ENCODE measurements at places on chromosomes 12 and 14.

DNA sequence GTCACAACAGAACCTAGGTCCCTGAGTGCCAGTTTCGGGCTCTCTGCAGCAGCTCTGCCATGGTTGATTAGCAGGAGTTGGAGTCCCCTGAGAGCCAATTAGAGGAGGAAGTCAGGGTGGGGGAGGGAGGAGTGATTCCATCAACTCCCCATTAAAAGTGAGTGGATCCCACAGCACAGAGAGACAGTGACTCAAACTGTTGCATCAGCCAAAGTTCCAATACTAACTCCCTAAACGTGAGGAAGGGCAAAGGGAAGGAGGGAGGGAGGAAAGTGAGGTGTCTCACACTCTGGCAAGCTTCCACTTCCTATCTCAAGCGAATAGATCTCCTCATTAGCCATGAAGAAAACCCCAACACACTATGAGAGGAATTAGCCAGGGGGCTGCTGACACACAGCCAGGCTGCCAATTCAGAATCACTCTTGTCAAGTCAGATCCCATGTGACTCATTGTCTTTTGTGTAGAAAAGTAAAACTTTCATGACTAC is 23.6 kb downstream of the OR11H4 start:
- no peak for DNase-seq

DNA sequence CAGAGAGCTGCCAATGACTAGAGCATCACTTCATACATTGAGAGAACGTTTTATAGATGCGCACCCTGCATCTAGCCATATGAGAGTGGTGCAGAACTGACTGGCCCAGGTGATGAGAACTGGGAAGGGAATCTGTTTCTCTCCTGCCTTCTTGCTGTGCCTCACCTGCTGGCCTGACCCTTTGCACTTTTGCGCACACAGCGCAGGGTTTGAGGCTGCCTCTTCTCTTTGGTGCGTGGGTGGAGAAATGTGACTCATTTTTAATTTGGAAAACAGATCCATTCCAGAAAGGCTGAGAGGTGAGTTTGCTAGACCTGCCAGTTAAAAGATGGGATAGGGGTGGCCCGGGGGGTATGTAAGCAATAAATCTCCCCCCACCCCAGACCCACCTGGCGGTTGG is 453 bp upstream of the ESRRB start:
- no peak for DNase-seq

GRCh38 chr12:6620885-6621274 is 13.7 kb upstream of the CHD4 start:
- no peak for DNase-seq

- no peak for DNase-seq
Observed at GRCh38 chr14:63186453-63186852, 17.8 kb upstream of the RHOJ start.

GRCh38 chr12:62922539-62922938 is 12.4 kb downstream of the PPM1H start:
- no peak for DNase-seq

- no peak for DNase-seq
Observed at GRCh38 chr14:99508896-99509629, 27.9 kb downstream of the CCNK start.

- DNase-seq = no peak
Observed at GRCh38 chr14:93061380-93062012, 54.2 kb downstream of the ITPK1 start.

DNA sequence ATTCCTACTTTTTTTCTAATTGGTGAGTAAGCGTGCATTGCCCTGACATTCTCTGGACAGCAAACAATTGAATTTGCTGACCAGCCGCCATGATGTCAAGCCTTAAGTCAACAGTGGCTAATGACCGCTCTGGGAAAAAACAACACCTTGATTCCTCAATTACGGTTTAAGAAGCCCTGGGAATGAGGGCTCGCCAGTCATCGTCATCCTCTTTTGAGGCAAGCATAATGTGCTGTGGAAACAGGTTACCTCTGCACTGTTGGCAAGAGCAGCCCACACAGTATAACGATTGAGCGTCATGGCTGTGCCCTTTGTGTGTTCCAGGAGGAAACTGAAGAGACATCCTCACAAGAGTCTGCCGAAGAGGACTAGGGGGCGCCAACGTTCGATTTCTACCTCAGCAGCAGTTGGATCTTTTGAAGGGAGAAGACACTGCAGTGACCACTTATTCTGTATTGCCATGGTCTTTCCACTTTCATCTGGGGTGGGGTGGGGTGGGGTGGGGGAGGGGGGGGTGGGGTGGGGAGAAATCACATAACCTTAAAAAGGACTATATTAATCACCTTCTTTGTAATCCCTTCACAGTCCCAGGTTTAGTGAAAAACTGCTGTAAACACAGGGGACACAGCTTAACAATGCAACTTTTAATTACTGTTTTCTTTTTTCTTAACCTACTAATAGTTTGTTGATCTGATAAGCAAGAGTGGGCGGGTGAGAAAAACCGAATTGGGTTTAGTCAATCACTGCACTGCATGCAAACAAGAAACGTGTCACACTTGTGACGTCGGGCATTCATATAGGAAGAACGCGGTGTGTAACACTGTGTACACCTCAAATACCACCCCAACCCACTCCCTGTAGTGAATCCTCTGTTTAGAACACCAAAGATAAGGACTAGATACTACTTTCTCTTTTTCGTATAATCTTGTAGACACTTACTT is 138.9 kb downstream of the HMGA2 start:
- no peak for DNase-seq

DNA sequence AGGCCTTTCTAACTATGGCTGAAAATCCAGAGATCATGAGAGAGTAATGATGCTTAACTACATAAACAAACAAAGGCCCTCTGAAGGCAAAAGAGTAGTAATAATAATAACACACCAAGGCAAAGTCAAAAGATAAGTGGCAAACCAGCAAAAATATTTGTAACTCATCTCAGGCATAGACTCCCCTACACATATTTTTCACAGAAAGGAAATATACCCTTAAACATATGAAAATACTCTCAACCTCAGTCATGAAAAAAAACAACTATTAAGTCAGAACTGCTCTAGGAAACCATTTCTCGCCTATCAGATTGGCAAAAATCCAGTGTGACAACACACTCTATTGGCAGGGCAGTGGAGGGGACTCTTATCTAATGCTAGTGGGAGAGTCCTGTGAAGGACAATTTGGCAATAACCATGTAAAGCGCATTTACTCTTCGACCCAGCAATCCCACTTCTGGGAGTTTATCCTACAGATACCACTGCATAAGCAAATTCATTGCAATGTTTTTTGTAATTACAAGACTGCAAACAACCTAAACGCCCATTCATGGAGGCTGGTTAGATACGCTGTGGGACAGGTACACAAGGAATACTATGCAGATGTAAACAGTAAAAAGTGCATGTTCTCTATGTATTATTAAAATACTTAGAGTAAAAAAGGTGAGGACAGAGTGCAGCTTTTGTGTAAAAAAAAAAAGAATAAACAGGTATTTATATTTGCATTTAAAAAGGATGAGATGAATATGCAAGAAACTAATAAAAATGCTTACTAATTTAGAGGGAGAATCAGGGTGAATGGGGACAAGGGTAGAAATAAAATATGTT is 26.0 kb upstream of the IL22 start:
- DNase-seq = no peak

- no peak for DNase-seq
Observed at GRCh38 chr12:6555018-6555691, 687 bp downstream of the IFFO1 start.

GRCh38 chr12:67952787-67953186 is 36.5 kb upstream of the IFNG-AS1 start:
- DNase-seq = no peak

GRCh38 chr12:88144037-88144436 is 1.9 kb downstream of the TMTC3 start:
- no peak for DNase-seq

DNA sequence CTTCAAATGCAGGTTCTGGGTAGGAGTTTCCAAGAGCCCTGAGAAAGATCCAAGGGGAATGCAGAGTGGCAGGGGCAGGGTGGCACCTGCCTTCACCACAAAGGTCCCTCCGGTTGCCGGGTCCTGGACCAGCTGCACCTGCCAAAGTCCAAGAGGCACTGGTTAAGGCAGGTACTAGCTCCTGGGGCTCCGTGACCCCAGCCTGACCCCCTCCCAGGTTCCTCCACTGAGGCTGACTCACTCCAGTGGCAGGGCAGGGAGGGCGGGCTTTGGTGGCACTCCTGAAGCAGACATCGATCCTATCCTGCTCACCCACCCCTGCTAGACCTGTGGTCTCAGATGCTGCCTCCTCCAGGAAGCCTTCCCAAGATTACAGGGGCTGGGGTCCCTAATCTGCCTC is 11.4 kb downstream of the RPS6KL1 start:
- DNase-seq = no peak

- no peak for DNase-seq
Observed at GRCh38 chr14:65852689-65853088, 440.2 kb downstream of the FUT8 start.

DNA sequence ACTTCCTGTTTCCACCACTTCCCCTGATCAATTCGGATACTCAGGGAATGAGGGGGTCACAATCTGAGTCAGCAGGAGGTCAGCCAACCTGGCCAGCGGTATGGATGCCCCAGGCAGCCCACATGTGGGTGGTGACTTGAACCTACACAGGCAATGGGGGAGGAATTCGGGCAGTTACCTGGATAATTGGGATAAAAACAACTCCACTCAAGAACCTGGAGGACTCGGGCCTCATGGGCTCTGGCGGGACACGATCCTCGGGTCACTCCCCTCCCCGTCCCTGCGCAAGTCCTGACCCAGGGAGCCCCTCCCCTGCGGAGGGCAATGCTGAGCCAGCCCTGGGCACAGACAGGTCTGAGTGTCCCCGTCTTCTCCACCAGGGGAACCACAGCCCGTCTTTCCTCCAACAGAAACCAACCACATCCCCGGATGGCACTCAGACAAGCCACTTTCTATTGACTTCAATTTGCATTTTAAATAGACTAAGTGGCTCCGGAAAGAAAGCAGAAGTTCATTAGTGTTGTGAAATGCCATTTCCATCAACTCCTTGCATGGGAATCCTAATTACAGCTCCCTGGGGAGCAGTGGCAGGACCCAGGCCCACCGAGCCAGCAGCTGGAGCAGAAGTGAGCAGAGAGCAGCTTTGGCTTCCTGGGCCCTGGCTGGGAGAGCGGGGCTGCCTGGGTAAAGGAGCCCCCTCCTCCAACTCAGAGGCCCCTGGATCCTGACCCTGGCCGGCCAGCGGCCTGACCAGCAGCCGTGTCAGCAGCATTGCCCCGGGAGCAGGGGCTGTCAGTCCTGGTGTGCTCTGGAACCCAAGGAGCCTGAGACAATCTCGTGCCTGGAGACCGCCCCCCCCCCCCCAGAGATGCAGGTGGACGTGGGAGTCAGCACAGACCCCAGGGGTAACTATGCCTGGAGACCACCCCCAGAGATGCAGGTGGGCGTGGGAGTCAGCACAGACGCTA is 374.1 kb downstream of the ADGRD1 start:
- no peak for DNase-seq

DNA sequence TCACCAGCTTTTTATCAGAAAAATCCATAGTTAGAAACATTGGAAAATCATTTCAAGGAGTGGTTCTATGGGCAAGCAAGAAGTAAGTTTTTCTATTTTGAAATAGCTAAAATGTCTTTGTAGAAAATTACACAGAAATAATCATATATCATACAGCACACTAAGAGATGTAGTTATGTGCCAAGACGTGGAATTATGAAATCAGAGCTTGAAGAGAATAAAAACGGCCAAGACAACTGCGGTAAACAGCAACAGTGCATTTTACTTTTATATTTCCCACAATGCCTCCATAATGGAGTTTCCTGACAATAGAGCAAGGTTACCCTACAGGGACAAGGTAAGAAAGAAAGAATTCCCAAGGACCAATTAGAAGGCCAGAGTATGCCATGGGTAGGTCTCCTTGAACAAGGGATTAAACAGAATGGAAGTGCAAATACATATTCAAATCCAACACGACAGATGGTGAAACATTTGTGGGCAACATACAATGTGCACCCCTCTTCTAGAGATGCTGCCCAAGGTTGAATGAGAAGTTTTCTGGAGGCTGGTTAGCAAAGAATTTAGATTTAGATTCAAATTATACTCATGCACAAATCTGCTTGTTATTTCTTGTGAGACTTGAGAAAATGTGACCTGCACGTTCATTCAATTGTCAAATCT is 76.1 kb upstream of the BTG1 start:
- no peak for DNase-seq

DNA sequence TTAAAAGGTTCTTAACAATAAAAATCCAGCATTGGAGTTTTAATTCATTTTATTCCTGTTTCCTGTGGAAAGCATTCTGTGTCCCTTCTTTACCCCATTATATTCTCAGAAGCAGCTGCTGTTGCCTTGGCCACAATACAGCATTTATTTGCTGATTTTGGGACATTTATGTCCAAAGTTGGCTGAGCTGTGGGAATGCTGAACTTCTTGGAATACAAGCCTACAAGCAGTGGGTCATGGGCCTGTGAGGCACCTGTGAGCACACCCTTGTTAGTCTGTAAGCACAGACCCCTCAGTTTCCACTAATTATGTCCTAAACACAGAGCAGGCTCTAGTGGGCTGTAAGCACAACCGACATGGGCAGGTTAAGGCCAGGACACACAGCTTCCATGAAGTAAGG is 122.2 kb upstream of the IGF1 start:
- DNase-seq = no peak

DNA sequence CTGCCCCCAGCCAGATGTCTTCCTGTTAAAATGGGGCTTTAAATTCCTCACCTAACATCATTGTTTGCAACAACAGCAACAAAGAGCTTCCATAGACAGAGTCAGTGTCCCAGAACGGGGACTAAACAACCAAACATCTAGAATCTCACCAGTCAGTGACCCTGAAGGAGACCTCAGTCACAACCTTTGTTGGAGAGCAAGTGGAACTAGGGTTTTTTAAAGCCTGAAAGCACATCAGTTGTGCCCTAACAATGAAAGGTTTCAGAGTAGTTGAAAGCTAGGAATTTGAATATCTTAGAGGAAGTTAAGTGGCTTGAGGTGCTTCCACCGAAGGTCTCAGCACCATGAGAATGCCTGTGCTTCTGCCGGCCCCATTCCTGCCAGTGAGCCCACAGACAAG is 5.0 kb upstream of the ALDH2 start:
- DNase-seq = no peak

DNA sequence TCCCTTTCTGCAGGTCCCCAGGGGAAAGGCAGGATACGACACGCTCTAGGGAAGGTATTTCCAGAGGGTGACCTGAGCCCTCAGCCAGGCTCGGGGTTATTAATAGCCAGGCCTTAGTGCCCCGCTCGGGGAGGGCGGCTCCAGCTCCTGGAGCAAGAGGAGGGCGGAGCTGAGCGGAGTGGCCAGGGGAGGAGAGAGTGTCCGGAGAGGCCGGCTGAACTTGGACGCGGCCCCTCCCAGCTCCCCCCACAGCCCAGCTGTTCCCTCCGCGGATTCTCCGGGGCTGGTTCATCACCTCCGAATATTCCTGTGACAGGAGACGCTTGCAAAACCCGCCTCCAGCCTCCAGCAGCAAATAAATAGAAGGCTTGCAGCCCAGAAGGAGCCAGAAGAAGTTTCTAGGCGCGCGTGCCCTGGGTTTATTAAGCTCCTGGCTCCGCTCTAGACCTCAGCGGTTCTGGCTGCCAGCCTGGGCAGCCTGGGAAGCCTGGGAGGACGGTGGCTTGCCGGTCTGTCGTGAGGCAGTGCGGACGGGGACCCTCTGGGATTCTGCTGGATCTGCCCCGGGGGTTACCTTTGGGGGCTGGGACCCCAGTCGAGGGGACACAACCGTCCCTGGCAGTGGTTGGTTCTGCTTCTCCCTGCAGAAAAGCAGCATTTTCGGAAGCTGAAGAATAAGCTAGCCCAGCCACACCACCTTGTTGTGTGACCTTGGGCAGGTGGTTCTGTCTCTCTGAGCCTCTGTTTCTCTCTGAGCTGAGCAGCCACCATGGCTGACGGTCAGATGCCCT is at the start of gene HSPB8:
Gene HSPB8, plus strand, starts transcription at position 388 of the 791 bp plus-strand sequence. Its CDS starts 382 bp downstream, at position 770.
- DNase-seq = no peak

GRCh38 chr14:91484186-91484585 is 25.9 kb downstream of the PPP4R3A start:
- peak; percentile 18 for DNase-seq

- no peak for DNase-seq
Observed at GRCh38 chr14:81127785-81128184, 93.0 kb downstream of the GTF2A1 start.

All from CD4-positive, alpha-beta T cell treated with Interleukin-15 for 4 hours (primary cell).